T-helper 17 cell (primary cell): ENCODE measurements at places on chromosomes 3 and 15. TPM values are rescaled to one million over a fixed set of nuclear protein-coding genes. Genes with fewer than 3 reads are reported as not detected.
A peak's percentile ranks its signal among the peaks of the same experiment; 100 is the strongest.

Gene EAF1
- total RNA-seq = 31.5 TPM

DNA sequence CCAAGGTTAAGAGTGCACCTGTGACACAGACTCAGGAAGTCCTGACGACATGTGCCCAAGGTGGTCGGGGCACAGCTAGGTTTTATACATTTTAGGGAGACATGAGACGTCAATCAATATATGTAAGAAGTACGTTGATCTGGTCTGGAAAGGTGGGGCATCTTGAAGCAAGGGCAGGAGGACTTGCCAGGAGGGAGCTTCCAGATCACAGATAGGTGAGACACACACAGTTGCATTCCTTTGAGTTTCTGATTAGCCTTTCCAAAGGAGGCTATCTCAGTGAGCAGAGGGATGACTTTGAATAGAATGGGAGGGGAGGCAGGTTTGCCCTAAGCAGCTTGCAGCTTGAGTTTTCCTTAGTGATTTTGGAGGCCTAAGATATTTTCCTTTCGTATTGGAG lies 257.4 kb downstream of the CGGBP1 start:
- H3K4me3 ChIP-seq = no peak overlapping the region
- DNase-seq = no peak
- H3K27ac ChIP-seq = no peak overlapping the region
- H3K27me3 ChIP-seq = peaks cover 40% of the 10 kb centered on the region
- peaks cover 4% of the 10 kb centered on the region for H3K36me3 ChIP-seq

Gene CLDN16
- not detected for total RNA-seq

GRCh38 chr3:185930393-185931107 lies 7.3 kb downstream of the TRA2B start:
- peaks cover 86% of the 10 kb centered on the region for H3K4me1 ChIP-seq
- DNase-seq = no peak
- H3K36me3 ChIP-seq = peaks cover 10% of the 10 kb centered on the region

DNA sequence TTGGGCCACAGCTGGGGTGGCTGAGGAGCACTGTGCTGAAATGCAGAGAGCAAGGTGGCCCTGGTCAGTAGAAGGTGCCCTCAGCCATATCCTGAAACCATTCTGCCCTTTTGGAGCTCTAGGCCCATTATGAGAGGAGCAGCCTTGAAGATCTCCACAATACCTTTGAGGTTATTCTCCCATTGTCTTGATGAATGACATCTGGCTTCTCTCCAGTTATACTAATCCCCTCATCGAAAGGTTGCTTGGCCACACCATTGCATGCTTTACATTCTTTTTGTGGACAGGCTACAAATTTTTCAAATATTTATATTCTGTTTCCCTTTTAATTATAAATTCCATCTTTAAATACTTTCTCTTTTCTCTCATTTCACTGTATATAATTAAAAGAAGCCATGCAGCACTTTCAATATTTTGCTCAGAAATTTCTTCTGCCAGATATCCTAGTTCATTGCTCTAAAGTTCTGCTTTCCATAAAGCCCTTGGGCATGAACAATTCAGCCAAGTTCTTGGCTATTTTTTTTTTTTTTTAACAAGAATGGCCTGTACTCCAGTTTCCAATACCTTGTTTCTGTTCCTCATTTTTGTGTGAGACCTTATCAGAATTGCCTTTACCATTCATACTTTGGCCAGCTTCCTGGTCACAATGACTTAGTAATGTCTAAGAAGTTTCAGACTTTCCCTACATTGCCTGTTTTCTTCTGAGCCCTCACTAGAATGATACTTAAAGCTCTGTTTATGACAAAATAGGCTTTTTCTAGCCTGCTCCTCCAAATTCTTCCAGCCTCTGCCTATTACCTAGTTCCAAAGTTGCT lies 138.9 kb upstream of the SGO1 start:
- H3K36me3 ChIP-seq = no peaks in the 10 kb centered on the region
- no peak for DNase-seq
- no peaks in the 10 kb centered on the region for H3K27me3 ChIP-seq
- no peak overlapping the region for H3K4me3 ChIP-seq

DNA sequence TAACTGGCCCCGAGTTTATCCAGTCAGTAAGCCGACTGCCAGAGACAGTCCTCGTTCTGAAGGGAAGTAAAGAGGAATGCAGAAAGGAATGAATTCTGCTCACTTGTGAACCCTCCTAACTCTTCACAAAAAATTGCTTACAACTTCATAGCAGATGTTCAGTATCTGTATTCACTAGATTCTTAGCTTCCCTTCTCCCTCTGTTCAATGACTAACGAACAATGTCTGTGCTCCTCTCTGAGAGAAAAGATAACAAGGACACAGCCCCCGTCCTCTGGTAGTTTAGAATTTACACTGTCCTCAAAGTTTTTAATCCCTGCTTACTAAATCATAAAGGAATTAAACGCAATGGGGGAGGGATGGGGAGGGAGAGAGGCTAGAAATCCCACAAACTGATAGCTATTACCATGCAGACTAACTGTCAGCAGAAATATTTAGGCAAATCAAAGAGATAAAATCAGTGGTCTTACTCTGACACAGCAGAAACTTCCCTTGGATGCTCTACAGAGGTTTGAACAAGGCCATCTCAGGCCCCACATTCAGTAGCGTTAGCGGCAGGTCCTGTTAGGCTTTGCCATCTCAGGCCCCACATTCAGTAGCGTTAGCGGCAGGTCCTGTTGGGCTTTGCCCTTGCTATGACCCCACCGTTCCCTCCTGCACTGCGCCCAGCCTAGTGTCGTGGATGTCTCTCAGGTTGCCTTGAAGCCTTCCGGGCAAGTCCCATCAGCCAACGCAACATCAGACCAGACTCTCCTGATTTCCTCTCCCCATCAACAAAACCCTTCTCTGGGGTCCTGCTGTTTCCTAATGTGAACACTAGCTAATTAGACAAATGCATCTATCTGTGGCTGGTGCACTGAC lies 23.4 kb downstream of the NRROS start:
- H3K27ac ChIP-seq = no peak overlapping the region
- H3K4me3 ChIP-seq = no peak overlapping the region
- no peaks in the 10 kb centered on the region for H3K36me3 ChIP-seq
- H3K4me1 ChIP-seq = peaks cover 9% of the 10 kb centered on the region

DNA sequence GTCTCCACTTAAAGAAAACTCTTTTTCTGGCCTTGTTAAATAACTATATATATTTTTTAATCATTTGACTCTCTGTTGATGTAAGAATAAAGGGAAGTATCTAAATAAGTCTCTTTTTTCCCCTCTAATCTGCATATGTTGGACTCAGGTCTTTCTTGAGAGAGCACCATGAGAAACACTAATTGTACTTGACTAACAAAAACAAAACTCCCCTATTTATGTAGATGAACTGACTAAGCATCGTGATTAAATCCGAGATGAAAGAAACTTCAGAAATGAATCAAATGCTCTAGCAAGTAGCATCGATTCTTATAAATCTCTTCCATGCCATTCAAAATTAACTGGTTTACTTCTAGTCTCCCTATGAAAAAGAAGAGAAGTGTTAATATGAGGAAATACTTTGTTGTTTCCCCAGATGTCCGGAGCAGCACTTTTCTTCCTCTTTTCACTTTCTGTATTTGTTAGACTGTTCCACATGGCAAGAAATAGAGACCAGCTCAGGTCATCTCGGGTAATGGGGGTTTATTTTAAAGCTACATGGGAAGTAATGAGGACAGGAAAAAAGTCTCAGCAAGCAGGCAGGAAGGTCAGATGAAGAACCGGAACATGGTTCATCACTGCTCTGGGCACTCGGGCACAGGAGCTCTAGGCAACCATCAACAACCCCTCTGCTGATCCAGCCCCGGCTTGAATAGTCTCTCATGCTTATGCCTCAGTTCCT lies 288.3 kb downstream of the CNTN6 start:
- H3K4me1 ChIP-seq = no peaks in the 10 kb centered on the region
- H3K4me3 ChIP-seq = no peak overlapping the region
- no peaks in the 10 kb centered on the region for H3K27me3 ChIP-seq
- no peaks in the 10 kb centered on the region for H3K36me3 ChIP-seq
- H3K27ac ChIP-seq = no peak overlapping the region
- no peak for DNase-seq

GRCh38 chr3:143831208-143831607 lies 17.1 kb downstream of the SLC9A9 start:
- H3K27ac ChIP-seq = no peak overlapping the region
- DNase-seq = no peak
- peaks cover 32% of the 10 kb centered on the region for H3K4me1 ChIP-seq
- H3K36me3 ChIP-seq = peaks cover 11% of the 10 kb centered on the region
- no peak overlapping the region for H3K4me3 ChIP-seq

- peaks cover 26% of the 10 kb centered on the region for H3K4me1 ChIP-seq
- peak overlapping the region; percentile 79 for H3K27ac ChIP-seq
- peak; percentile 35 for DNase-seq
- peaks cover 5% of the 10 kb centered on the region for H3K36me3 ChIP-seq
- peak overlapping the region; percentile 86 for H3K4me3 ChIP-seq
Observed at GRCh38 chr3:67655364-67656121, 1.1 kb upstream of the SUCLG2 start.

GRCh38 chr15:67150023-67150860 lies 84.8 kb downstream of the SMAD3 start:
- peak overlapping the region; percentile 100 for H3K27ac ChIP-seq
- H3K4me1 ChIP-seq = peaks cover 59% of the 10 kb centered on the region
- H3K36me3 ChIP-seq = peaks cover 2% of the 10 kb centered on the region
- DNase-seq = peak; percentile 27
- peak overlapping the region; percentile 75 for H3K4me3 ChIP-seq

Gene SH3BP5
- 78.4 TPM for total RNA-seq

Gene LDHAL6B
- not detected for total RNA-seq

Gene NR2E3
- total RNA-seq = not detected

Gene CACNA1D
- total RNA-seq = 0.57 TPM

DNA sequence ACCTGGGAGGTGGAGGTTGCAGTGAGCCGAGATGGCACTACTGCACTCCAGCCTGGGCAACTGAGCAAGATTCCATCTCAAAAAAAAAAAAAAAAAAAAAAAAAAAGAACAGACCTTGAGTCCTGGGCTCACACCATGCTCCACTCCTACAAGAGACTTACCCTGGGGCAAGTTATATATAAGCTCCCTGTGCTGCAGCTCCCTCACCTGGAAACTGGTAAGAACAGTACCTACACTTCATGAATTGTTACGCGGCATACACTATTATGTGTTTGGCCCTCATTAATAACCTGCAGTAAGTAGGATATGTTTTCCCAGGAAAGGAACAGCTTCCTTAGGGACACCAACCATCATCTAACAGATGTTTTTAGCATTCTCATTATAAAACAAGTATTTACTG lies 119.6 kb downstream of the FMN1 start:
- no peak for DNase-seq
- no peak overlapping the region for H3K4me3 ChIP-seq
- peaks cover 8% of the 10 kb centered on the region for H3K4me1 ChIP-seq
- peaks cover 10% of the 10 kb centered on the region for H3K36me3 ChIP-seq
- H3K27ac ChIP-seq = no peak overlapping the region
- no peaks in the 10 kb centered on the region for H3K27me3 ChIP-seq

DNA sequence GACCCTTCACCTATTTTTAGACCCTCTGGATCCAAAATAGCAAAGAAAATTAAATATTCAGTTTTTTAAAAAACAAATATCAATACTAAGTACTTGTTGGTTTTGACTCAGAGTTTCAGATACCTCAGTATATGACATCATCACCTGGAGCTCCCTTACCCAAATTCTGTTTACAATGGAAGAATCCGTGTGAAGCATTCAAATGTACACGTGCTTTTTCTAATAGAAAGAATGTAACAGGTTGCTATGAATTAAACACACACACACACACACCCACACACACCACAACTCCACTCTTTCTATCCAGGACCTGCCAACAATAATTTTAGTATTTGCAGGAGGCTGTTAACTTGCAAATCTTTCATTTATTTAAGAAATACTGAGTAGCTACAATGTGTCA lies 221.8 kb downstream of the THRB start:
- no peak overlapping the region for H3K27ac ChIP-seq
- DNase-seq = no peak
- peaks cover 2% of the 10 kb centered on the region for H3K36me3 ChIP-seq
- H3K4me1 ChIP-seq = no peaks in the 10 kb centered on the region

Gene SKOR1
- 2.2 TPM for total RNA-seq

- no peak overlapping the region for H3K4me3 ChIP-seq
- H3K36me3 ChIP-seq = peaks cover 3% of the 10 kb centered on the region
- H3K27ac ChIP-seq = no peak overlapping the region
- peaks cover 25% of the 10 kb centered on the region for H3K4me1 ChIP-seq
Observed at GRCh38 chr3:14301558-14301957, 100.8 kb upstream of the SLC6A6 start.

Gene FNDC3B
- 27.0 TPM for total RNA-seq

Gene ADGRG7
- not detected for total RNA-seq

Gene CD80
- 13.9 TPM for total RNA-seq

- no peak overlapping the region for H3K4me3 ChIP-seq
- H3K36me3 ChIP-seq = peaks cover 3% of the 10 kb centered on the region
- H3K4me1 ChIP-seq = peaks cover 40% of the 10 kb centered on the region
- no peak for DNase-seq
- no peaks in the 10 kb centered on the region for H3K27me3 ChIP-seq
Observed at GRCh38 chr3:187931101-187931500, 185.8 kb upstream of the BCL6 start.

GRCh38 chr3:155323063-155323666 lies 29.7 kb upstream of the STRIT1 start:
- H3K36me3 ChIP-seq = no peaks in the 10 kb centered on the region
- no peak overlapping the region for H3K4me3 ChIP-seq
- no peak for DNase-seq
- H3K4me1 ChIP-seq = no peaks in the 10 kb centered on the region
- peaks cover 4% of the 10 kb centered on the region for H3K27me3 ChIP-seq
- no peak overlapping the region for H3K27ac ChIP-seq

Gene CRABP1
- not detected for total RNA-seq

DNA sequence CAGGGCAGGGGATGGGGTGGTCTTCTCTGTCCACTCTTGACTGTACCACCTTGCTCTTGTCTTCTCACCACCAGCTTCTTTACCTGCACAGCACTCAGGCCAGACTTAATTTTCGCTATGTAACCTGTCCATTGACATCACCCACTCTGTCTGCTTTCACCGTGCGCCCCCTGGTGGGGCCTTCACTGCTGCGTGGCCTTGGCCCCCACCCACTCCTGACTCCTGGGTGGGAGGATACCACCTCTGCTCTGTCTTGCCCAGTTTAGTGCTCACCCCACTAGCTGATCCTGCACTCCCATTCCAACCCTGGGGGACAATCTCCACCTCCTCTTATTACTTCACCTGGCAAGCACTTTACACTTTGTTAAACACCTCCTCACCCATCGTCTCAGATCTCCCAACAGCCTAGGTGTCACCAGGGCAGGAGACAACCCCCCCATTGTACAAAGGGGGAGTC lies 17.7 kb downstream of the PTH1R start:
- H3K4me1 ChIP-seq = peaks cover 18% of the 10 kb centered on the region
- no peak overlapping the region for H3K4me3 ChIP-seq
- H3K36me3 ChIP-seq = peaks cover 7% of the 10 kb centered on the region
- no peak overlapping the region for H3K27ac ChIP-seq
- peak; percentile 80 for DNase-seq

DNA sequence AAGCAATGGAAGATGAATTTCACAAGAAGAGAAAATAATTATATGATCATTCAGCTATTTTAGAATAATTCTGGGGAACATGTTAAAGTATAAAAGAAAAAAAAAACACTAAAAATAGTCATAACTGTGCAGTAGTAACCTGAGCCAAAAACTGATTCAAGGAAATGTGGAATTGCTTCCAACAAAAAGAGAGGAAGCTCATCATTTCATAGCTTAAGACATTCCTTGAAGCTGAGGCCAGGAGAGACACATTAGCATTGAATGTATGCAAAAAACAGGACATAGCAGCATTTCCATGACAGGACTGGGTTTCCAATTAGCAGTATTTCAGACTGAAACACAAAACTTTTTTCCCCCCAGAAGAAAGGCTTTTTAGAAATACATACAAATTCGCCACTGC lies 27.7 kb upstream of the LRRN1 start:
- peaks cover 3% of the 10 kb centered on the region for H3K4me1 ChIP-seq
- no peak overlapping the region for H3K27ac ChIP-seq
- H3K4me3 ChIP-seq = no peak overlapping the region
- DNase-seq = no peak
- H3K27me3 ChIP-seq = no peaks in the 10 kb centered on the region
- no peaks in the 10 kb centered on the region for H3K36me3 ChIP-seq

Gene CHST13
- 0.18 TPM for total RNA-seq
